DND-41 (cell line): ENCODE measurements at places on chromosomes 12 and 14.
A peak's percentile ranks its signal among the peaks of the same experiment; 100 is the strongest.

- no peak for DNase-seq
These were observed 17.9 kb upstream of the GALNT9 start for GRCh38 chr12:132347176-132347855.

- DNase-seq, result no peak
These were observed 25.2 kb downstream of the PLEKHA5 start for GRCh38 chr12:19154686-19155085.

- DNase-seq, result no peak
These were observed 10.3 kb downstream of the WASHC3 start for GRCh38 chr12:102051431-102051965.

- no peak for DNase-seq
These were observed 12.8 kb downstream of the MEG3 start for GRCh38 chr14:100838493-100839314.

GRCh38 chr12:107318806-107319532, 225.6 kb upstream of the CRY1 start:
- DNase-seq, result no peak

GRCh38 chr12:79934281-79935020, 446 bp downstream of the PPP1R12A start:
- DNase-seq, result peak; percentile 77

DNA sequence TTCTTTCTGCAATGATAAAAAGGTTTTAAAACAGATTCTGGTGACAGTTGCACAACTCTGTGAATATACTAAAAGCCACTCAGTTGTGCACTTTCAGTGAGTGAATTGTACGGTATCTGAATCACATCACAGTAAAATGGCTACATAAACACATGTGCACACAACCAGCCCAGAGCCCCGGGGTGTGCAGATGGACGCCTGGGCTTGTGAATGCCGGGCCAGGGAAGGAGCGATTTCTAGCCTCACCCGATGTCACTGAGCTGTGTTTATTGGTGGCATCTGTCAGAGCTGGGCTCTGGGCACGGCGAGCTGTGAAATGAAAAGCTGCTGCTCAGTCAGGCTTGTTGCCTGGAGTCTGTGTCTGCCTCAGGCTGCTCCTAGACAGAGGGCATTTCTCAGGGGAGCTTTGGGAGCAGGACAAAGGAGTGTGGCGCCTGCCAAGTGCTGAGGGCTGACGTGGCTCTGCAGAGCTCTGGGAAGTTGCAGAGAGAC, 25.9 kb downstream of the RHOF start:
- no peak for DNase-seq

GRCh38 chr14:99231850-99232713, 39.9 kb downstream of the BCL11B start:
- DNase-seq, result no peak

- no peak for DNase-seq
These were observed 395.2 kb downstream of the PAWR start for GRCh38 chr12:79295572-79295971.

DNA sequence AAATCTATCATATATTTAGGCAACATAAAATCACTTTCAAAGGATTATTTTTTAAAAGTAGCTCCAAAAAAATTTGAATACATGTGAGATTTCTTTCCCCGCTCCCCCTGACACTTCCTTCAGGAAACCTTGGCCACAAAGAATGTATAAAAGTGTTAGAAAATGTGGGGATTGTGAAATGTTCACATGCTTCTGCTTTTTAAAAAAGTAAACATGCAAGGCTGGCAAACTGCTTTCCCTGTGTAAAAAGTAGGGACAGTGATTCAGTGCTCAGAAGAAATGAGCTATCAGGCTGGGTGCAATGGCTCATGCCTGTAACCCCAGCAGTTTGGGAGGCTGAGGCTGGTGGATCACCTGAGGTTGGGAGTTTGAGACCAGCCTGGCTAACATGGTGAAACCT, 26.6 kb downstream of the MBIP start:
- no peak for DNase-seq

DNA sequence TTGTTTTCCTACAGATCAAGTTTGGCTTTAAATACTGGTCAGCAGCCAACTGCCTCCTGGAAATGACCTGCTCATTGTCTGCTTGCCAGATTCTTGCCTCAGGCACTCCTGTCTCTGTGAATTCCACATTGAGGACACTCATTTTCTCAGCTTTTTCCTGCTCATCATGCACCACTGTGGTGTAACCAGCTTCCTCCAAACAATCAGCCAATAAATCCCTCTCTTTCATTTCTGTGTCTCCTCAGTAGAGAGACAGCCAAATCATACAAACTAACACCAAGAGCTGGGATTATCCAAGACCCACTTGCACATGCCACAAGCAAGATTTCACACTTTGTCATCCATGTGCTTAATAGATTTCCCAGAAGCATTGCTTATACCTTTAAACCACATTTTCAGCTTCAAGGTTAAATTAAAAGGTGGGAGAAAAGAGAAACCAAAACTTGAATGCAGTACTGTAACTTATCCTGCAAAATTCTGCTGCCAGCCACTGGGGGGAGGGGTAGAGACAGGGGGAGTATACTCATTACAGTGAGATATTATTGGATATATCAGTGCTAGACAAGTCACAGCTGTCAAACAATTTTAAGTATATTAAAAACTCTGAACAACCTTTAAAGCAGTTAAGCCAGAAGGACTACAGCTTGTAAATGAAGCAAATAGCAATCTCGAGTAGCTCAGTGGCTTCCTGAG, 105.0 kb downstream of the PPP2R5E start:
- DNase-seq, result peak; percentile 46

DNA sequence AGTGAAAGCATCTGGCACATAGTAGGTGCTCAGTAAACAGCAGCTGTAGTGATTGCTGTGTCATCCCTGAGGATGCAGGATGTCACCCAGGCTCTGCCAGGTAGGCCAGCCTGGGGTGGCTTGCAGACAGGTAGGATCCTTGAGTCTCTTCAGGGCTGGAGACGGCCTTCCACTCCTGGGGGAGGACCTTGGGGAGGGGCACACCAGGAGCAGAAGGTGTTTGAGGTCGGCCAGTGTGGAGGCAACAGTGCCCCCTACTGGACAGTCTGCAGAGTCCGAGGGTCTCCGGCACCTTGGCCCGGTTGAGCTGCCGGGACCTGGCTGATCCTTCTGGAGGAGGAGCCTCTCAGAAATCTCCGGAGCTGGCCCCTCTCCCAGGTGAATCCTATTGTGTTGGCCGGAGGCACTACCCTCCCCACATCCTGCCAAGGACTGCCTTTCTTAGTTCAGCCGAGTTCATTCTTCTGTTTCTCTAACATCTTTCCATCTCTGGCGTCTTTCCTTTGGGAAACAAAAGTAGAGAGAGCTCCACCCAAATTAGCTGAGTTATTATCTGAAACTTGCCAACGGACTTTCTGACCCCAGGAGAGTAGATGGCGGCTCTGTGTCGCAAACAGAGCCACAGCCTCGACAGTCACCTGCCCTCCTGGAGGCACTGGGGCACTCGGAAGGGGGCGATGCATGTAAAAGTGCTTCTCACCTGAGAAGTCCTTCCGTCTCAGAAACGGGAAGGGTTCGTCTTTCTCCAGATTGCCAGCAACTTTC, 41.8 kb upstream of the CLMN start:
- DNase-seq, result peak; percentile 34

DNA sequence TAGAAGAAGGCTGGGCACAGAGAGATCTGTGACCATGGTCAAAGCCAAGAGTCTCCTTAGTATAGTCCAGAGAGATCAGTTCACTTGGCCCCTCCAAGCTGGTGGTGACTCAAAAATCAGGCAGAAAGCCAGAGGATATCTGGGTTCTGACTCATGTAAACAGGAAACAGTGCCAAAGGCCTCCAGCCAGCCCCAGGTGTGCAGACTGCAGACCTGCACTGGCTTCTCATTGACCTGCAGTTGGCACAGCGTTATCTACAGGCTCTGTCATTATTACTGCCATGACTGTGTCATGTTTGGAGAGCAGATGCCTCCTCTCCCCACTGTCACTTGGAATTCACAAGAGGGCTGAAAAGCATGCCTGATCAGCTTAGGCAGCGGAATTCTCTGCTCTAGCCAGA, 295.7 kb upstream of the PRKD1 start:
- no peak for DNase-seq

DNA sequence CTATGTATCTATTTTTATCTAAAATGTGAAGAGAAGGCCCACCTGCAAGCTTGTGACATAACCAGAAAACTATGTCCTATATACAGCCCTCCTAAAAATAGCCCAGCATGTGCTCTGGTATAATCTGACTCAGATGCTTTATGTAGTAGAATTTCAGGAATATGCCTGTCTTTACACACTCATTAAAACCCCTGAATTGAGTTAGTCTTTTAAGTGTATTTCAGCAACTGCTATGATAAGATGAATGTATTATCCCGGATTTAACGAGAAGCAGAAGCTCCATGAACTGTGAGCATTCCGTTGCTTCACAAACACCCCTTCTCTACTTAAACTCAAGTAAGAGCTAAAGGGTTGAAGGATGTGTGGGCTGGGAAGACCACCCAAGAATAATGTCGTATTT, 89.9 kb upstream of the PRICKLE1 start:
- no peak for DNase-seq

GRCh38 chr14:69651664-69652063, 40.3 kb downstream of the SUSD6 start:
- no peak for DNase-seq

DNA sequence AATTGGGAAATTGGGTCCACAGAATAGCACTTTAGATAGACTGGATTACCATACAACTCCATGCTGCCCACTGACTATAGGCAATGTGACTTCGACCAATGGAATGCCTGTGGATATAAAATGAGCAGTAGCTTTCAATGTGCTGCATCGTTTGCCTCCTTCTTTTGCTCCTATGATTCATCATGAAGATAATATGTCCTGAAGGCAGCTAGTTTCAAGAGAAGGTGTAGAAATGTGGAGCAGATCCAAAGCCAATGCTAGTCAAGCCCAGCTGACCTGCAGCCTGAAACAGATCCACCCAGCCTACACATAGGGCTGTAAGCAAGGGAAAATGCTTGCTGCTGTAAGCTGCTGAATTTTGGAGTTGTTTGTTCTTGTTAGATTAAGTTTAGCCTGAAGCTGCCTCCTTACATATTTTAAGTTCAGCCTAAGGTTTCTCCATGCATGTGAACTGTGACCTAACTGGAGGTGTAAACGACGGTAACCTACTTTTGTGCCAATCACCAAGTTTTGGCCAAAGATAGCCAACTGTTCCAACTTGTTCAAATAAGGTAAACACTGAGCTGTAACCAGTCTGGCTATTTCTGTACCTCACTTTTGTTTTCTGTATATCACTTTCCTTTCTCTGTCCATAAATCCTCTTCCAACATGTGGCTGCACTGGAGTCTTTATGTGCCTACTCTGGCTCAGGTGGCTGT, 169.1 kb upstream of the AVPR1A start:
- DNase-seq, result no peak

- no peak for DNase-seq
These were observed 149.0 kb downstream of the KITLG start for GRCh38 chr12:88431246-88431645.

DNA sequence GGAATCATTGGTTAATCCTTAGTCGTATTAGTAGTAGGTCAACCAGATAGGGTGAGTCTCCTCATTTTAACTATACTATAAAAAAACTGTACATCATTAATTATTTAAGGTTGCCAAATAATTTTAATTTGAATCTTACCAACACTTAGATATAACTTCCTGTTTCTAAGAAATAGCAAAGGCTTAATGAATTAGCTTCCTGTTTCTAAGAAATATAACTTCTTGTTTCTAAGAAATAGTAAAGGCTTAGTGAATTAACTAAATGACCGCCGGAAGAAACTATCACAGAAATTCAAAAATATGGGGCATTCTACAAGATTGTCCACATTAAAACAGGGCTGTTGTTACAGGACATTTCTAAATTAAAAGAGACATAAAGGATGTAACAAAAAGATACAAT, 392.9 kb upstream of the FOXG1 start:
- no peak for DNase-seq

DNA sequence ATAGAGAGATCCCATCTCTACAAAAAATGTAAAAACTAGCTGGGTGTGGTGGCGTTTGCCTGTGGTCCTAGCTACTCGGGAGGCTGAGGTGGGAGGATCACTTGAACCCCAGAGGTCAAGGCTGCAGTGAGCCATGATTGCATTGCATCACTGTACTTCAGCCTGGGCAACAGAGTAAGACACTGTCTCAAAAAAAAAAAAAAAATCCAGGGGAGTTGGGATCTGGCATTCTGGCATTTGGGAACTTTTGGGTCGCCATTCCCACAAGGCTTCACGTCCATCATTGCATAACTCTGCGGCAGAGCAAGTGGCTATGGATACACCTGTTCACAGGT, 34.7 kb upstream of the FAM181A start:
- no peak for DNase-seq

GRCh38 chr14:33814010-33814409, 136.9 kb downstream of the EGLN3 start:
- no peak for DNase-seq

DNA sequence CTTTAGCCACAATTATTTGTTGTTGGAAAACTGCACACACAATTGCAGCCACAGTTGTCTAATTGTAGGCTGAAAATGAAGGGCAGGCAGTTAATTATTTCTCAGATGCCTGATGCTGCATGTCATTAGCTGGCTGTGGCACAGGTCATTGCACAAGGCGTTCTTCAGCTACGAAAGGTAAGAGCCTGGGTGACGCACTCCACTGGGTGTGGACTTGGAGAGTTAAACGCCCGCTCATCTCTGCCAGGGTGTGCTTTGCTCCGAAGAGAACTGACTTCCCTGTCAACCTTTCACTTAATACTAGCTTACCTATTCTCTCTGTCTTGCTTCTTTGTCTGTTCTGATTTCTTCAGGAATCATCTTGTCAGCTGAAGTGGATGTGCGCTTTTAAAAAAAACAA, 91.4 kb upstream of the CPM start:
- no peak for DNase-seq

- no peak for DNase-seq
These were observed 19.3 kb upstream of the KCNH3 start for GRCh38 chr12:49519574-49519936.

DNA sequence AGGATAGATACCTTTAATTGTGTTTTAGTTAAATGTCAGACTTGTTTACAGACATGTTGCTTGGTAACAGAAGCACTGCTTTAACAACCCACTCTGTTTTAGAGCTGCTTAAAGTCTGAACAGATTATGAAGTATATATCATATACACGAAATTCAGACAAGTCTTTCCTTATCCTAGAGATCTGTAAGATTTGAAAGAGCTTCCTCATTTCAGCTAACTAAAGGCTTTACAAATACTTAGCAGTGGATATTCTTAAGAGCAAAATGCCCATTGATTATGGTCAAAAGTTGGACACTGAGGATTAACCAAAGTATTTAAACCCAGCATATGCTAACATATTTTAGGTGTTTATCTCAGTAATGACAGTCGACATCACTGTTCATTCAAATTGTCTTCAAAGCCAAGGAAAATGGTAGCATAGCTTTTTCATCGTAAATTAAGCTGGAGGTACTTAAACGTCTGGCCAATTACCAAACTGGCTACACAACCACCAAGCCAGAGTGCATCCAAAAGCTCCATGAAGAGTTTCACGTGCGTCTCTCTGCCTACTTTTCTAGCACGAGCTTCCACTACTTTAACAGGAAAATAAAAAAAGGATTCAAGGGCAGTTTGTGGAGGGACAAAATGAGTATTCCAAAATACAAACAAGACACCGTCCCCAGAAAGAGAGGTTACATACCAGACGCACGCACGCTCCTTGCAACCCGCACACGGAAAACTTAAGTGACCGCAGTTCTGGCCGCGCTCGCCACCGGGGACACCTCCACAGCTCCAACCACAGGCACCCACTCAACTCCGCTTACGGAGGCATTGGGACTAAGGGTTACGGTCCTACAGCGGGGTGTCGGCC, 565 bp downstream of the CEP83 start:
- DNase-seq, result no peak
